Omental fat pad (tissue), 4 donors: ENCODE measurements at places on chromosomes 11 and 22. TPM values are rescaled to one million over a fixed set of nuclear protein-coding genes. Genes with fewer than 3 reads are reported as not detected.

DNA sequence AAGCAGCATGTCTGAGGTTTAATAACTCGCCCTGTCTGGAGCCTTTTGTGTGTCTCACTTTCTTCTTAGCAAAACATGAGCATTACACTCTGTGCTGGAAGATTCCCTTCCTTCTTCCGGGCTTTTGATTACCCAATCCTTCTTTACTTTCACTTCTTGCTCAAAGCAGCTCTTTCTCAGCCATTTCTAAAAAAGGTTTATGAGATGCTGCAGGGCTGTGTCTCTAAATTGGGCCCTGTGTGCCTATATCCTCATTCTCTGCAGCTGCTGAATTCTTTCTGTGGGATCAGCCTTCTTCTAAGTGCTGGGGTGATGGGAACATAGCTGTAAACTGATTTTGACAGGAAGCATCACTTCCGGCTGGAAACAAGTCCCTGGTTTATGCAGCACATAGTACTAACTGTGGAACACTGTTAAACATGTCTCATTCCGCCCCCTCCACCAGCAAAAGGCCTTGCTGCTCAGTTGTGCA lies 71.8 kb downstream of the PIWIL4 start:
- no peak for DNase-seq

DNA sequence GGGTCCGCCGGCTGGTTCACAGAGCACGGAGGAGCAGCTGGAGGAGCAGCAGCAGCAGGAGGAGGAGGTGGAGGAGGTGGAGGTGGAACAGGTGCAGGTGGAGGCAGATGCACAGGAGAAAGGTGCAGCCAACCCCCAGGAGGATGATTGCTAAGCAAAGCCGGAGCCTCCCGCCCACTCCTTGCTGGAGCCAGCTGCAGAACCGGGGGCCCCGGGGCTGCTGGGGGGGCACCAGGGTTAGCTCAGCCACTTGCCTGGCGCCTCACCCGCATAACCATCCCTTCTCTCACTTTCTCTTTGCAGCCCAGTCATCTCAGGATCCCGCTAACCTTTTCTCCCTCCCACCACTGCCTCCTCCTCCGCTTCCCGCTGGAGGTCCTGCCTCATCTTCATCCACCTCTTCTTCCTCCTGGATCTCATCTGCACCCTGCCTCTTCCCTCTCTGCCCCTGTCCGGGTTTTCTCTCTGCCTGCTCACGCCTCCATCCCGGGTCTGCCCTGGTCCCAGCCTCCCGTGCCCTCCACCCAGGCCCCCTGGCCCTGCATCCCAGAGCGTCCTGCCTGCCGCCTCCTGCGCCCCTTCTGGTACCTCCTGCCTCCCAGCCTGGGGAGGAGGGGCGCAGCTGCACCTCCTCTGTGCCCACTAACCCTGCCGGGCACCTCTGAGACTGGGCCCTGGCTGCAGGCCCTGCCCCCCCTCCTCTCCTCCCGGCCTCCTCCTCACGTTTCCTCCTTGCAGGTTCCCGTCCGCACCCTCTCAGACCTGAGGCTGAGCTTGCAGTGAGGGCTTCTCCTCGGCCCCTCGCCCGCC lies 9.5 kb downstream of the KCTD17 start:
- no peak for DNase-seq

DNA sequence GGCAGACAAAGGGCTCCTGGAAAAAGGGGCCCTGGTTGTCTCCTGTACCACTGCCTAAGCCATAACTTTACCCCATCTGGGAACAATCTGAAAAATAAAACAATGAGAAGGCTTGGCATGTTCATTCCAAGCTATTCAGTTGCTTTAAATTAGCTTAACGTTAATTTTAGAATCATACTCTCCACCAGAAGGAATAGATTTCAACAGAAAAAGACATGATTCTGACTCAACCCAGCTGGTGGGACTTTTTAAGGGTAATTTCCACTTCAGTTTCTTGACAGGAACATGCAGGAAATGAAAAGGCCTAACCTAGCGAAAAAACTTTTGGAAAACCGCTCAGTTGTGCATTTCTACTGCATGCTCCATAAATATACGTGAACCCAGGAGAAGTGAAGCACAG lies 7.9 kb downstream of the SF3A1 start:
- no peak for DNase-seq

- DNase-seq: no peak
These were observed 19.1 kb upstream of the XBP1 start for GRCh38 chr22:28819253-28820096.

- no peak for DNase-seq
These were observed 36.5 kb downstream of the RRAS2 start for GRCh38 chr11:14322510-14322909.

- no peak for DNase-seq
These were observed 796 bp downstream of the POLDIP3 start for GRCh38 chr22:42613872-42614301.

DNA sequence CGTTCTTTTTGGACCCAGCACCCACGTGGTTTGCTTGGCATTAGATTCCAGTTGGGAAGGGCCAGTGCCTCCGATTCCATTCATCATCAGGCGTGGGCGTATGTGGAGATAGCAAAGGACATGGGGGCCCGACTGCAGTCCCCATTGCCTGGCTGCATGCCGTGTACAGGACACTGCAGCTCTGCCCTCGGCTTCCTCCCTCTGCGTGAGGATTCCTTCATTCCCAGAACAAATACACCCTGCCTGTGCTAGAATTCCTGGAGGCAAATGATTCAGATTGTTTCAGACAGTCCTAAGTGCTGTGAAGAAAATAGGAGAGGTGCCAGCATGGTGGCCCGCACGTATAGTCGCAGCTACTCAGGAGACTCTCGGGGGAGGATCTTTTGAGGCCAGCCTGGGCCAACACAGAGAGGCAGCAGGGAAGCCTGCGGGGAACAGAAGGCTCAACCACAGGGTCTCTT lies 15.4 kb downstream of the DERL3 start:
- no peak for DNase-seq

- DNase-seq: no peak
These were observed 3.7 kb upstream of the GAL start for GRCh38 chr11:68680541-68681231.

DNA sequence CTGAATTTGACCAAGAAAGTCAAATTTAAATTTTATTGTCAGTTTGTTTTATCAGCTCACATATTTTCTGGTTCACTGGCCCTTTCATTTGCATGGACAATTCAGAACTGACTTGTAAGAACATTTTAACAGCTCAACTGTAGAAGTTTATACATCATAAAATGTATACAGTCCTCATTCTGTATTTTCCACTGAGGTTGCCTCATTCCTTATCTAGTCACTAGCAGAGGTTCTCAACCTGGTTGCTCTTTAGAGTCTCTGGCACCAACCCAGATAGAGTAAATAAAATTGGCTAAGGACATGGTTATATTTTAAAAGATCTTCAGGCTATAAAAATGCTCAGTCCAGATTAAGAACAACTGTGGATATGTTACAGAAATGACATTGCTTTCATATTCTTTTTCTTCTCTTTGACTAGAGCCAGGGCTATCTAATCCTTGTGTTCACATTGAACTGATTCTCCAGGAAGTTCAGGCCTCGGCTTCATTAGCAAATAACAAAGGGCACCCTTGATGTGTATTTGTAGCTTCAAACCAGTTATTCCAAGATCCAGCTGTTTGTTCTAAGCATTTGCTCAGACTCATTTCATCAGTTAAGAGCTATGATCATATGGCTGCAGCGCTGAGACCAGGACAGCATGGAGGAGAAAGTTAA lies 782.5 kb downstream of the ETS1 start:
- DNase-seq: no peak

The HSPB2 gene
- 3.1 TPM for total RNA-seq
